ENCODE measurements at places on chromosomes 4 and X.

DNA sequence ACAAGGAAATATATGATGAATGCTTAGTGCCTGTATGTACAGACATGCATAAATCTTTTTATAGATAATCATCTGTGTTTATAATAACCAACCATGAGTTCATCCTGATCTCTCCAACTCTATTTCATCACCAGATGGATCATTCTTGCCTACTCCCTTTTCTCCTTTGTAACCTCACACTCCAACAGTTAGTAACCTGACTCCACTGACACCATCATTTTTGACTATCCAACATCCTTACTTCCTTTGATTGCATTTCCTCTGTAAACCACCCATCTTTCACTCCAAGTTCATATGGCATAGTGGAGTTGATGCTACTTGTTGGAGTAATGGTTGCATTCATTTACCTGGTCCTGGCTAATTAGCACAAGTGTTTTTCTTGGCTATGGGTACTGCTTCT lies 170.6 kb downstream of the ZNF330 start:
- no peak for DNase-seq

DNA sequence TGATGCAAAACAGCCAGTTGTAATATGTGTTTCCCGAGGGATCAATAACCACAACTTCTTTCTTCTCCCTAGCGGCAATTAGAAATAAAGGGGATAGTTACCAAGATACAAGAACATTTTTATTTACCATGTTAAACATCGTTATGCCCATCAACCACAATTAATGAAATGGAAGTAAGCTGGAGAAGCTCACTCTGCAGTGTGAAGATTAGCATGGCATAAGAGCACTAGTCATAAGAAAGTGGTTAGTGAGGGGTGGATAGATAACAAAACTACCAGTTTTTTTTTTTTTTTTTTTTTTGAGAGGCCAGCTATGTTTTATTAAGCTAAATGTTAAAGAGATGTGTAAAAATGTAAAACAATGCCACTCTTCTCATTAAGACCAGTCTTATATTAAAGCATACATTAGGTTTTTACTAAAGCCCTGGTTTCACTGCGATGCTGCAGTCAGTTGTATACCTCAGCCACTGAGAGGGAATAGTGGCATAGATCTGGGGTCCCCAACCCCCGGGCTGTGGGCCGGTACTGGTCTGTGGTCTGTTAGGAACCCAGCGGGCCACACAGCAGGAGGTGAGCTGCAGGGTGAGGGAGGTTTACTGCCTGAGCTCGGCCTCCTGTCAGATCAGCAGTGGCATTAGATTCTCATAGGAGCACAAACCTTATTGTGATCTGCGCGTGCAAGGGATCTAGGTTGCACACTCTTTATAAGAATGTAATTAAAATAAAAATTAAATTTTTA lies 27.9 kb upstream of the NFXL1 start:
- no peak for DNase-seq

GRCh38 chr4:36226430-36227227 lies 17.7 kb downstream of the ARAP2 start:
- DNase-seq: no peak

DNA sequence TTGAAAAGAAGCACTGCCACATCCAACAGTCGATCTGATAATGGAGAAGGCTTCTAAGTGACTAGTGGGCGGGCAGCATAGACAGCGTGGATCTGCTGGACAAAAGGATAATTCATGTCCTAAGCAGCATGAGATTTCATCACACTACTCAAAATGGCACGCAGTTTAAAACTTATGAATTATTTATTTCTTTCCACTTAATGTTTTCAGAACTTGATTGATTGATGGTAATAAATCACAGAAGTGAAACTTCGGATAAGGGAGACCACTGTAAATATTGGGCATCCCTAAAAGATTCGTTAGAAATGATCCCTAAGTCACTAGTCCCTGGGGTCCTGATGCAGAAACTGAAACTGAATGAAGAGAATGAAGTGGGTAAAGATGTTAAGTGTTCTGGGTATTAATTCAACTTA lies 93.0 kb upstream of the ANK2 start:
- no peak for DNase-seq

DNA sequence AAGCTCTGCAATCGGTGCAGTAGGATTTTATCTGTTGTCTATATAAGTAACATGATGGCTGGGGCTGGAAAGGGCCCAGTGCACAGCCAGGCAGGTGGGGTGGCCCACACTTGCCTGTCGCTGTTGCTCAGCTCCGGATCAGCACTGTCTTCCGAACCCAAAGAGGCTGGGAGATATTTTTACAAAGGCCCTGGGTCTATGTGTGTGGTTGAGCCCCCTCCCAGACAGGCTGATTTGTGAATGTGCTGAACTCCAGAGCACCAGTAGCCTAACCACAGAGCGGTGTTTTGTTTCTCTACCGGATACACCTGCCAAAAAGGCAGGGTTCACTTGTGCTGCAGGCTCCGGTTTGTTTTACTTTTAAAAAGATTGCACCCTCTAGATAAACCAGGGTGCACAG lies 33.5 kb upstream of the CHRNA9 start:
- peak; percentile 47 for DNase-seq

DNA sequence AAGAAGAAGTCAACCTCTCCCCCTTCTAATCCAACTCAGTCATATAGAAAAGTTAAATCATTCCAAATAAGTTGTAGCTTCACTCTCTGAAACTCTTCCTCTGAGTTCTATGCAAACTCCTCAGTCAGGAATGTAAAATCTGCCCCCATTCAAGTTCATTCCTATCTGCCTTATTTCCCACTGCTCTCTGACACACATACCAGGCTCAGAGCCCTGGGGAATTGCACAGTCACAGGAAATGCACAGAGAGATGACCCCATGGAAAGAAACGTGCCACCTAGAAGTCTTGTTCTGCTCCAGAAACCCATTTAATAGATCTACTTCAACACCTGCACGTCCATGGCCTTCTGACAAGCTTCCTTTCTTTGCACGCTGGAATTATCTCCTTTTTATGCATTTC lies 236.0 kb upstream of the VCX3A start:
- DNase-seq: no peak

- no peak for DNase-seq
Observed at GRCh38 chr4:23788460-23788859, 101.4 kb downstream of the PPARGC1A start.

- DNase-seq: no peak
Observed at GRCh38 chr4:617644-618641, 7.4 kb upstream of the PDE6B start.

GRCh38 chr4:93573285-93573684 lies 255.3 kb upstream of the ATOH1 start:
- no peak for DNase-seq

DNA sequence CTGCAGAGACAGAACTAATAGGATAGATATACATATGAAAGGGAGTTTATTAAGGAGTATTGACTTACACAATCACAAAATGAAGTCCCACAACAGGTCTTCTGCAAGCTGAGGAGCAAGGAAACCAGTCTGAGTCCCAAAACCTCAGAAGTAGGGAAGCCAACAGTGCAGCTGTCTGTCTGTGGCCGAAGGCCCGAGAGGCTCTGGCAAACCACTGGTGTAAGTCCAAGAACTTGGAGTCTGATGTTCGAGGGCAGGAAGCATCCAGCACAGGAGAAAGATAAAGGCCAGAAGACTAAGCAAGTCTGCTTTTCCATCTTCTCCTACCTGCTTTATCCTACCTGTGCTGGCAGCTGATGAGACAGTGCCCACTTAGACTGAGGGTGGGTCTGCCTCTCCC lies 89.6 kb downstream of the MXRA5 start:
- DNase-seq: no peak

GRCh38 chr4:152045807-152046571 lies 285.2 kb upstream of the GATB start:
- no peak for DNase-seq

- no peak for DNase-seq
Observed at GRCh38 chrX:120291211-120291610, 20.1 kb downstream of the TMEM255A start.

DNA sequence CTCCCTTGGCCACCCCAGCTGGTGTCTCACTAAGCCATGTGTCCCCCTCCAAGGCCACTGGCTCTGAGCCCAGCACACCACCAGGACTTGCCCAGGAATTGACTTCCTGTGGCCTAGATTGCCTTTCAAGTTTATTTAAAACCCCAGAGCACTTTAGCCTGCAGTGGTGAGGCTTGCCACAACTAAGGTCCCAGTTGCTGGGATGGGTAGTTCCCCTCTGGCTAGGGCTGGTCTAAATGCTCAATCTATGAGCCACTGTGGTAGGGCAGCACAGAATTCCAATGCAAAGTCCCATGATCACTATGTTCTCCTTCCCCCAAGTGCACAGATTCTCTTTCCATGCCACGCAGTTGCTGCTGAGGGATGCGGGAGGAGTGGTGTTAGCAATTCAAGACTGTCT lies 61.1 kb upstream of the HCCS start:
- no peak for DNase-seq

DNA sequence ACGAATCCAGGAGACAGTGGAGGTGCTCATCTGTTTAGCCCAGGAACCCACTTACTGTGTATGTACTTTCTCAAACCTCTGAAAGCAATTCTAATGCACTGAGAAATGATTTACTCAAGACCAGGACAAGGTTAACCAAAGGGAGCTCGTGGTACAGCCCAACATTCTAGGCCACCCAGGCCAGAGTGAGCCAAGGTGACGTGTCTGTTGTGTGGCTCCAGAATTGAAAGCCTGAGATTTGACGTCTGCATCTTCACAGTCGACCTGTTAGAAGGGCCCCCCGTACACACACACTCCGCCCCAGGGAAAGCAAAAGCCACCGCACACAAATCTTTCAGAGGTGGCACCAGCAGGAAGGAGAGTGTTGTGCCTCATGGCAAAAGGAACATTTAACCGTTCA lies 2.3 kb downstream of the MAP3K15 start:
- DNase-seq: no peak

DNA sequence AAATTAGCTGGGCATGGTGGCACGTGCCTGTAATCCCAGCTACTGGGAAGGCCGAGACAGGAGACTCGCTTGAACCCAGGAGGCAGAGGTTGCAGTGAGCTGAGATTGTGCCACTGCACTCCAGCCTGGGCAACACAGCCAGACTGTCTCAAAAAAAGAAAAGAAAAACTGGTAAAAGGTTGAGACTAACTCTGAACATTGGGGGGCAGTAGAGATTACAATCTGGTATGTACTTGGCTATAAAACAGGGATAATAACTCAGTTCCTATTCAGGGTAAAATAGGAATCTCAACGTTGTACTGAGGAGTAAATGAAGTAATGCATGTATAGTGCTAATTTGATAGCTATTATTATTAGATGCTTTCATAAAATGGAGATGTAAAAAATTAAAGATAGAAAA lies 12.5 kb upstream of the KLF8 start:
- no peak for DNase-seq

- no peak for DNase-seq
Observed at GRCh38 chrX:93332329-93332728, 341.0 kb downstream of the NAP1L3 start.

DNA sequence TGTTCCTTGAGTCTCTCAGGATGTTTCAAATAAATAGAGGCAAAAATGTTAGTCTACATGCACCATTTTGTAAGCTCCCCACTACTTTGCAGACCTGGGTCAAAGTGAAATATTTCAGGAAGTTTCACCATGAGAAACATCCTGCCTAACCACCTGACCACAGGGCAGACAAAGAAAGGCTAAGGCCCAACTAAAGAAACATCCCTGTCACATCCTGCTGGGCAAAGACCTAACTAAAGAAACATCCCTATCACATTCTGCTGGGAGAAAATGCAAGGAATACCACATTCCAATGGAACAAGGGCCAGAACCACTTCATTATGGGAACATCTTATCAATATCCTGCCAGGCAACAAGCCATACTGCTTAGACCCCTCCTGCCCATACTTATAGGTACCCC lies 1303.4 kb downstream of the TECRL start:
- DNase-seq: no peak

GRCh38 chr4:152994038-152994437 lies 57.9 kb downstream of the FHDC1 start:
- DNase-seq: no peak

DNA sequence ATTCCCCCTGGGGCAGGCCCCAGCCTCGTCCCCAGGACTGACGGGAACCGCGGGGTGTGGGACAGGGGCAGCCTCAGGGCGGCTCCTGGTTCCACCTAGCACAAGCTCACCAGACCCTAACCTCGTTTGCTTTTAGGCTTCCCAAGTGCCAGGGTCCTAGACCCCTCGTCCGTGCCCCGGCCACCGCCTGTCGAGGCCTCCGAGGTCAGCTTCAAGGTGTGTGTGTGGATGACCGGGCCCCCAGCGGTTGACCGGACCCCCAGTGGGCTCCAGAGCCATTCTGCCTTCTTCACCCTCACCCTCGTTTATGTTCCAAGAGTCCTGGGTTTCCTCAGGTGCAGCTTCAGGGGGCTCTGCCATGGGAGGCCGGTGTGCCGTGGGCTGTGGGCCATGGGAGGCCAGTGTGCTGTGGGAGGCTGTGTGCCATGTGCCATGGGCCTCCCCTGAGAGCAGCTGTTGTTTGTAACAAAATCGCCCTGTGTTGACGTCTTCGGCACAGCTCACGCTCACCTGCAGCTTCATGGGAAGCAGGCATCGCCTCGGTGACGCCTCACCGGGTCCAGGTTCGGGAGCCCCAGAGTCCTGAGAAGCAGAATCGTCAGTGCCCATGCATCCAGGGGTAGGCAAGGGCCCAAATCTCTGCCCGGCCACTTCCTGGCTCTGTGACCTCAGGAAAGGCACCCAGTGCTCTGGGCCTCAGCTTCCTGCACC lies 43.0 kb upstream of the HMX1 start:
- DNase-seq: peak; percentile 47

GRCh38 chr4:173507471-173508385 lies 22.3 kb downstream of the HAND2 start:
- DNase-seq: no peak

GRCh38 chr4:86054286-86055032 lies 305.4 kb downstream of the MAPK10 start:
- no peak for DNase-seq

DNA sequence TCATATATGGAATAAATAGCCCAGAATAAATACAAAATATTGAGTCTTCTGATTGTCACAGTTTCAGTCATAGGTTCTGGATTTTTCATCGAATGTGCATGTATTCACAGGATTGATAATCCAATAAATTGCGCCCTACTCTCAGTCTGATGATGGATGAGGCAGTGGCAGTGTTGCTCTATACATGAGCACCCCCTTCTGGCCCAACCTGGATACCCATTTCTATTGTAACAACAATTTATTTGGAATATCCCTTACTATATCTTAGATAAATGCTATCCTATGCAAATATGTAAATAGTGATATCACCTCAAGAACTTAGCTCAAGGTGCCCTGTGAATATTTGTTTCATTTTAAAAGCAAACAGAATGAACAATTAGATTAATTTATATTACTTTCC lies 733.7 kb upstream of the PABPC4L start:
- no peak for DNase-seq

GRCh38 chr4:74344031-74344430 lies 20.9 kb upstream of the EREG start:
- no peak for DNase-seq

- no peak for DNase-seq
Observed at GRCh38 chr4:155878611-155879010, 12.5 kb upstream of the ASIC5 start.
